H54 (cell line): ENCODE measurements at places on chromosomes 2 and 18.

DNA sequence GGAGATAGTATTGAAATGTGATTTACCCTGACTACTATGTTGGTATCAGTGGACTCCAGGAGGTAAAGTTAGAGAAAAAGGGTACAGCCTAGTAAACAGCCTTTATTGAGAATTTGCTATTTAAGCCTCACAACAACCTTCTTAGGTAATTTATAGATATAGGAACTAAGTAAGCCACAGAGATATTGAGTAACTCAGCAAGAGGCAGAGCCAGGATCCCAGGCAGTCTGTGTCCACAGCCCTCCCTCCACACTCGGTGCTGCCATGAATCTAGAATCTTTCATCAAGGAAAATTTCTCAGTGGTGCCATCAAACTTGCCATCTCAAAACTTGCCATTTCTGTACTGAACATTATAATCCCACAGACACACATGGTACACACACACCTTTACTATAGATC is 170.9 kb downstream of the CAPN13 start:
- no peak for DNase-seq

DNA sequence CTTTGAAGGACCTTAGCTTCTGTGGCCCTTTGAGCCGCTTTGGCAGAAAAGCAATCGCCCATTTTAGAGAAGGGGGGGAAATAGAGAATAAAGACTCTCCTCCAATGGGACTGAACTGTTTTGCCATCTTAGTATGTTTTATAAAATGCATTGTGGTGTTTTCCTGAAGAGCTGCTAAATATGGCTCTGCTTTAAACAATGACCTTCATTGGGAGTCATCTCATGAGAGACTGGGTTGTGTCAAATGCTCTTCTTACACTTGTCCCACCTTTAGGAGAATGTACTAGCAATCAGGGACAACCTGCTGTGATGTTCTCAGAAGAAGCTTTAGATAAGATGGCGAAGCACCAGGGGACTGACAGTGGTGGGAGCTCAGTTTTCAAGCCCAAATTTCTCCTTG is 418.9 kb upstream of the POU3F3 start:
- no peak for DNase-seq

- DNase-seq = no peak
Observed at GRCh38 chr2:191791953-191792560, 54.8 kb downstream of the CAVIN2 start.

DNA sequence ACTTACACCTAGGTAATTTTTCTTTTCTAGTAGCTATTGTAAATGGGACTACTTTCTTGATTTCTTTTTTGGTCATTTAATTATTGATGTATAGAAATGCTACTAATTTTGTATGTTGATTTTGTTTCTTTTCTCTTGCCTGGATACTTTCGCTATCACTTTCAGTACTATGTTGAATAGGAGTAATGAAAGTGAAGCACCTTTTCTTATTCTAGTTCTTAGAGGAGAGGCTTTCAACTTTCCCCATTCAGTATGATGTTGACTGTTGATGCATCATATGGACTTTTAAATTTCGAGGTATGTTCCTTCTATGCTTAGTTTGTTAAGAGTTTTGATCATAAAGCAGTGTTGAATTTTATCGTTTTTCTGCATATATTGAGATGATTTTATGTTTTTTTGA is 142.5 kb downstream of the CDH19 start:
- no peak for DNase-seq

GRCh38 chr2:189016311-189016861 is 42.2 kb downstream of the COL3A1 start:
- DNase-seq = no peak

GRCh38 chr2:216139884-216140283 is 30.7 kb downstream of the XRCC5 start:
- DNase-seq = no peak

DNA sequence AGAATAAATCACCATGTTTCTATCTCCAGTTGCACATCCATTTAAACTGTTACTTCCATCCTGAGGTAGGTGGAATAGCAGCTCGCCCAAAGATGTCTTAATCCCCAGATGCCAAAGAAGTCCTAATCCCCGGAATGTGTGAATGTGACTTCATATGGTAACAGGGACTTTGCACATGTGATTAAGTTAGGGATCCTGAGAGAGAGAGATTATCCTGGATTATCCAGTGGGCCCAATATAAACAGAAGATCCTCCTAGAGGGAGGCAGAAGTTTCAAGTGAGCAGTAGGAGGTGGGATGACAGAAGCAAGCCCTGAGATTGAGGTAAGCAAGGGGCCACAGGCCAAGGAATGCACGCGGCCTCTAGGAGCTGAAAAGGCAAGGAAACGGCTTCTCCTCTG is 19.8 kb downstream of the CREG2 start:
- DNase-seq = no peak

GRCh38 chr2:209988010-209988409 is 14.4 kb upstream of the RPE start:
- no peak for DNase-seq

DNA sequence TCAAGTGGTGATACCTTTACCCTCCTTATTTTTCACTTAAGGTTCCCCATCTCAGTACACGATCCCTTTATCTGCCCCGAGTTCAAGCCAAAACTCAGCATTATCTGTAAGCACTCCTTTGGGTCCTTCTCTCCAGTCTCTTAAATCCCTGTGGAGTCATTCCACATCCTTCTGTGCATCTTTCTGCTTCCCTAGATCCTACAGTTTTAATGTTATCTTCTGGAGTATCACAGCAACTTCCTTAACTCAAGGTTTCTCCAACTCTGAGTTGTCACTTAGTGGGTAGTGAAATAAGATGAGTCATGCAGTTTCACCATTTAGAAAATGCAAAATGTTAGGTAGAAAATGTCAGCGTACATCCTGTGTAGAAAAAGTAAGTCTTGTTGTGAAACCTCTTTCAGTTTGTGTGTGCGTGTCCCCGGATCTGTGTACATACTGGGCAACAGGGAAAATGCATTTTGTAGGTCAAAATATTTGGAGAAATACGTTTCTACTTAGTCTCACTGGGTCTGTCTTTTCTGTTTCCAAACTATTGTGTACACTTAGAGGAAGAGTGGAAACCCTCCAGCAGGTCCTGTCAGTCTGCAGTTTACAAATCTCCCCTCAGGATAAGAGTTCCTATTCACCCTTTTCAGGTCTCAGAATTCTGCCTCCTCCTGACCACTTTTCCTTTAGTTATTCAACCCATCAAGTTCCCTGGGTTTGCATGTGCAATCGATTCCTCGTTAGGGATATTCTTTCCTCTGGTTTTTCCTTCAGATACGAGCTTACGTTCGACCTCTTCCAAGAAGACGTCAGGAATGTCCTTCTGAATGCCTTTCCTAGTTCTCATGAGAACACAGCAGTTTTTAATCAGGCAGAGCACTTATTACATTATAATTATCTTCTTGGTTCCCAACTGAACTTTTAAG is 154.8 kb downstream of the TGIF1 start:
- no peak for DNase-seq

DNA sequence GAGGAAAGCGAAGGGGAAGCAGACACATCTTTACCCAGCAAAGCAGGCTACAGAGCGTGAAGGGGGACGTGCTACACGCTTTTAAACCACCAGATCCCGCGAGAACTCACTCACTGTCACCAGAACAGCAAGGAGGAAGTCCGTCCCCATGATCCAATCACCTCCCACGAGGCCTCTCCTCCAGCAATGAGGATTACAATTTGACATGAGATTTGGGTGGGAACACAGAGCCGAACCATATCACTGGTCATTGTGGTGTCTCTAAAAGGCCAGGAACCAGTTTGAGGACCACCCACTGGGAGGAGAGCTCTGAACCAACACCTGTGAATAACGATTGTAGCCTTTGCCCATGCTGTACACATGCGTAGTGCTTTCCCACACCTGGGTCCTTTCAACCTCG is 116.6 kb upstream of the FAM136A start:
- no peak for DNase-seq

DNA sequence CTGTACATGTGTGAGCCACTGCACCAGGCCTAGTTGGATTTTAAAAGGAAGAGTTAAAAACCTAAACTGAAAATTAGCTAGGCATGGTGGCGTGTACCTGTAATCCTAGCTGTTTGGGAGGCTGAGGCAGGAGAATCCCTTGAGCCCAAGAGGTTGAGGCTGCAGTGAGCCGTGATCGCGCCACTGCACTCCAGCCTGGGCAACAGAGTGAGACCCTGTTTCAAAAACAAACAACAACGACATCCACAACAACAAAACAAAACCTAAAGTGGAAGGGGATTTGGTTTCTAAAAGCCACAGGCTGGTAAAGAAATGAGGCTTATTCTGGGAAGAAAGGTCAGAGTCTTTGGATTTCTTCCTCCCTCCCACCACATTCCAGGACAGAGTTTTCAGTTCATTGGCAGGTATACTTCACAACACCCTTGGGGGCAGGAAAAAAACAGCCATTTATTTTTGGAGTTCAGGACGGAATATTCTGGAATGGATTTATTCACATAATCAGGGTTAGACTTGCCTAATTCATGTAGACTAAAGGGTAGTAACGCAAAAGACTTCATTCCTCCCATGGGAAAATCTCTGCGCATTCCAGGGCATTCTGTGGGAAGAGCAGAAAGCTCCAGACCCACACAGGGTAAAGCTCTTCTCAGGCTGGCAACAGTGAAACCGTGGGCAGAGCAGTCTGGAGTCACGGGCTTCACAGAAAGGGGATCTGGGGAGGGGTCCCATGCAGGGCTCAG is 34.9 kb downstream of the TEX44 start:
- DNase-seq = no peak

- DNase-seq = no peak
Observed at GRCh38 chr18:25399554-25399953, 47.6 kb upstream of the ZNF521 start.

- DNase-seq = no peak
Observed at GRCh38 chr2:119736021-119736420, 23.7 kb upstream of the PTPN4 start.

DNA sequence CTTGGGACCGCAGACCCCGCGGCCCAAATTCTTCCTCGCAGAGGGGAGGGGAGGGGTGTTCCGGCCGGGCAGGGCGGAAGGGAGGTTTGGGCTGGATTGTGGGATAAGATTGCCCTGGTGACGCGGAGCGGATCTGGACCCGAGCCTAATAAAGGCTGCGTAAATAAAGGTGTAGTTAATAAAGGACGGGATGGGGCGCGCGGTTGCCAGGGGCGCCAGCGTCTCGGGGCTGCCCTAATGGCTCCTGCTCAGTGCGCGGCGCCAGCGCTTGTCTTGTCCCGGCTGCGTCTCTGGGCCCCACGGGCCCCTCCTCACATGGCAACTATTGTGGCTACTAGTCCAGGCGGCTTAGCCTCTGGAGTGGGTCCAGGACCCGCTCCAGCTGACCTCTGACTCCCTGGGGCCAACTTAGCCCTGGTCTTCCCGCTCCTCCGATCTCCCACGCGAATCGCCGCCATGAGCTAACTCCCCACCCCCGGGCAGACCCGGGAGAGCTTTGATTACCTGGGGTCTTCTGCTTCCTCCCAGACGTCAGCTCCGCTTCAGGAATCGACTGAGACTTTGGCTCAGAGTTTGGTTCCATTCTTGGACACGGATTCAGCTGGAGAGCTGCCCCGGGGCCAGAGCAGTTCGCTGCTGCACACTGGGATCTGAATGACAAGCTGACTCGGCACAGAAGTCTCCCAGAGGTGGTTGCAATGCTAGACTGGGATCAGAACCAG is 36.5 kb downstream of the SLC25A52 start:
- DNase-seq = no peak

- DNase-seq = no peak
Observed at GRCh38 chr2:214019973-214020345, 390.9 kb upstream of the VWC2L start.

- DNase-seq = no peak
Observed at GRCh38 chr2:217657252-217657651, 345.5 kb downstream of the TNS1 start.

DNA sequence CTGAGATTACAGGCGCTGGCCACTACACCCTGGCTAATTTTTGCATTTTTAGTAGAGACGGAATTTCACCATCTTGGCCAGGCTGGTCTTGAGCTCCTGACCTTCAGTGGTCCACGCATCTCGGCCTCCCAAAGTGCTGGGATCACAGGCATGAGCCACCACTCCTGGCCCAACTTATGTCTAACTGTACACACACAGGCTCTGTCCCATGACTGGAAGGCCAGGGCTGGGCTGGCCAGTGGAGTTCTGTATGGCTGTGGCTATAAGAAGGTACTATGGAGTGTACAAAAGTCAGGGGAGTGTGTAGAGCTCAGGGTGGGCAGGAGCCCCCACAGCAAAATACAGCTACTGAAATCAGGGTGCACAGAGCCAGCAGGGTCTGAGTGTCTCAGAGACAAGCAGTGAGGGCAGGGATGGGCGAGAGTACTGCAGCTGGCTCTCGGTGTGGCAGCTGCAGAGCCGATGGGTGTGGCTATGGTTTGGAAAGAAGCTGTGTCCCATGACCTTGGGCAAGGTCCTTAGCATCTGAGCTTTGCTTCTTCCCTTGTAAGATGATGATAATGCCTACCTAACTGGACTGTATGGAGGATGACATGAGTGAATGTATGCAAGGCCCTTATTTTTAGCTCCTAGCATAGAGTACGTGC is 10.4 kb upstream of the MSGN1 start:
- no peak for DNase-seq

- no peak for DNase-seq
Observed at GRCh38 chr18:8667846-8668245, 37.5 kb upstream of the MTCL1 start.

DNA sequence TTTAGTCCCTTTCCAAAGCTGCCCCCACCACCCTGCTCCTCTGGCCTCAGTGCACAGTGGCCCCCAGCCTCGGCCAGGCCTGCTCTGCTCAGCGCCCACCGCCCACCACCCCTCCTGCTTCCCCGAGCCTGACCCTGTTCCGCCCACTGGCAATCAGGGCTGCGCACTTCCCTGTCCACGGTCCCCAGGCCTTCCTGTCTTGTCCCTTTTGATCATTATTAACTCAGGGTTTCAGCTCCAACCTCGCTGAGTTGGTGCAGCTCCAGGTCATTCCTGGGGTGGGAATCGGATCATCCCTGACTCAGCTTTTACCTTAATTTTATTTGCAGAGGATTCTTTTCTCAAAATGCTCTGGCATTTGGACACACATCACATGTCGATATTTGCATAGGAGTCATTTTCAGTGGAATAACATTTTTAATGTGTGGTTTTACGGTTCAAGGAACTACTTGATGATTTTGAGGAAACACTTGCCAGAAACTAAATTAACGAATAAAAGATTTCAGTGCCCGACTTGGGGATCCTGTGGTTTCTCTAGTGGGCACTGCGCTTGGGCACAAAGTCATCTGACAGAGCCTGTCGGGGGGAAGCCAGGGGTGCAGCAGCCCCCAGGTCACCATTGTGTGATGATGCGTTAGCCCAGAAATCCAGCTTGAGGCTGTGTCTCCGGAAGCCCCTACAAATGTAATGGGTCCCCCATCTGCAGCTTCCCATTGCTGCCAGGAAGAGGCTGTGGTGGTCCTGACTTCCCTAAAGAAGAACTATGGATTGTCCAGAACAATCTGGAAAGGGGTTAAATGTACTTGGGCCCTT is 1.0 kb upstream of the ESPNL start:
- DNase-seq = no peak

- DNase-seq = no peak
Observed at GRCh38 chr18:35038881-35039491, 2.2 kb upstream of the MAPRE2 start.

DNA sequence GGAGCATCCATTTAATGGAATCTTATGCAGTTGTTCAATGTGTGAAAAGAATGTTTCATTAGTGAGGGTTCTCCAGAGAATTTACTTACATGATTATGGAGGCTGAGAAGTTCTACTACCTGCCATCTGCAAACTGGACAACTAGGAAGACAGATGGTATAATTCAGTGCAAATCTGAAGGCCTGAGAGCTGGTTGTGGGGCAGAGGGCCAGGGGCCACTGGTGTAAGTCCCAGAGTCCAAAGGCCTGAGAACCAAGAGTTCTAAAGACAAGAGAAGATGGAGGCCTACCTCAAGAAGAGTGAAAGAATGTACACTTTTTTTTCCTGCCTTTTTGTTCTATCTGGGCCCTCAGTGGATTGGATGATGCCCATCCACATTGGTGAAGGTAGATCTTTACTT is 114.8 kb downstream of the DDX1 start:
- no peak for DNase-seq
